ENCODE measurements at places on chromosomes 6 and 20.

DNA sequence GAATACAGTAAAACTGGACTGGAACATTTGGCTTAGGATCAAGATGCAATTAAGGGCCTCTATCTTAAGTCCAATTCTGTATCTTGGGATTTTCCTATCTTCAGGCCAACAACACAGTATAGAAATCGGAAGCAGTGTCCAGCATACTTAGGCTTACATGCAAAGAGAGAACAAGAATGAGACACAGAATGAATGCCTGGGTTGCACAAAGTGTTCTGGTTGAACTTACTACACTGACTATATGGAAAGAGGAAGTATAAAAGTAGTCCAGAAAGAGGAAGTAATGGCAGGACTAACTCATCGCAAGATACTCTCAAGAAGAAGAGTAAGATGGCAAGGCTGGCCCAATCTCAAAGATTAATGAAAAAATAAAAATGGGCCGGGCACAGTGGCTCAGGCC lies 87.6 kb downstream of the BTBD9 start:
- DNase-seq: no peak

- peak; percentile 90 for DNase-seq
Measured at GRCh38 chr20:51529758-51530157, 12.8 kb downstream of the NFATC2 start.

- DNase-seq: no peak
Measured at GRCh38 chr20:36773107-36773596, 411 bp downstream of the DSN1 start.

DNA sequence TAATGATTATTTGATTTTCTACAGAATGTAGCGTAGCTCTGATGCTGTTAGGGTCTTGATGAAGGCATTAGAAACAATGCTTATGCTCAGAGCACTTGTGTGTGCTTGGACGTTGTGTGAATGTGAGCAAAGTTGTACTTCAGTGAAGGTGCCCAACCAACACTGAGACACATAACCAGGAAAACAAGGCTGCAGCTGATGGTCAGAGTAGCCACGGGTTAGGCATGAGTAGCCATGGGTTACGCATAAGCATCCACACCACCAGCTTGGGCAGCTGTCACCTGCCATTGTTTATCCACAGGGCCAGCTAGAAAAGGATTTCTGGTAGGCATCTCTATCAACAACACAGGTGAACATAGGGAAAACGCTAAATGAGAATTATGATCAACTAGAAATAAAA lies 326.6 kb downstream of the NRN1 start:
- DNase-seq: no peak

DNA sequence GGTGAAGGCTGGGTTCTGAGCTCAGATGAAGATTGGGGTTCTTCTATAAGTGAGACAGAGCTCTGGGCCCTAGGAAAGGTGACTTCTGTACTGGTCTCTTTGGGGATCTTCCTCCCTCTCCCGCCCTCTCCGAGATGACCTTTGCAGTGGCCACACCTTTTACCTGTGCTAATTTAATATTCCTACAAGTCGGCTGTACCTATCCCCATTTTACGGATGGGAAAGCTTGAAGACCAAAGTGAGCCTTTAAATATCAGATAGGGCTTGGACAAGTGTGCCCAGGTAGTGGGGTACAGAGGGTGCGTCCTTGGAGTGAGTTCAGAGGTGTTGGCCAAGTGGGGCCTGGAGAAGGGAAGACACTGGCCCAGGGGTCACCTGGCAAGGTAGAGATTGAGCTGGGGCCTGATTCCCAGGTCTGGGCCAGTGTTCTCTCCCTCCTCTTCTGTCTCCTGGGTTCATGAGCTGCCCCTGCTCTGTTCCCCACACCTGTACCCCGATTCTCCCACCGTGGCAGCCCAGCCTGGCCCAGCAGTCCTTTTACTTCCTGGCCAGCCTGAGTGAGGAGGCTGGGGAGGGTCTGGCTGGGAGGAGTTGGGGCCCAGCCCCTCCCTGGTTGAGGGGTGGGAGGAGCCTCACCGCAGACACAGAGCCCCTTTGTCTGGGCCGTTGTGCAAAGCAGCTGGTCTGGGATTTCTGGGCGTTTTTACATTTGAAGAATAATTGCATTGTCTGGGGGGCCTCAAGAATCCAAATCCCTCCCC lies 152.1 kb upstream of the RNF24 start:
- no peak for DNase-seq

DNA sequence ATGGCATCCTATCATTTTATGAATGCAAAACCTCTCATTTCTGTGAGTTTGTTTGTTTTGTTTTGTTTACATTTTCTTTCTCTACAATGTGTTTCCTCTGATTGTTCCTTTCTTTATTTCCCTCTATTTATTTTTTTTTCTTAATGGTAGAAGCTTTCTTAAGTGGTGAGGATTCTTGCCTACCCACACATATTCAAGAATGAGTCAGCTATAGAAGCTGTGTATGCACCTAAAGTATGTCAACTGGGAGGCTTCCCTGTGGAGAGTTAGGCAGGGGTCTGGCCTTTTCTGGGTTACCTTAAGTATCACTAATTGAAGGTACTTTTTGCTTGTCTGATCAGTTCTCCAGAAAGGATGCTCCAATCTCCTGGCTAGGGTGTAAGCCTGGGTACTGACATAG lies 354.0 kb downstream of the ESR1 start:
- DNase-seq: no peak

- DNase-seq: no peak
Measured at GRCh38 chr6:164378330-164378729, 931.1 kb downstream of the C6orf118 start.

DNA sequence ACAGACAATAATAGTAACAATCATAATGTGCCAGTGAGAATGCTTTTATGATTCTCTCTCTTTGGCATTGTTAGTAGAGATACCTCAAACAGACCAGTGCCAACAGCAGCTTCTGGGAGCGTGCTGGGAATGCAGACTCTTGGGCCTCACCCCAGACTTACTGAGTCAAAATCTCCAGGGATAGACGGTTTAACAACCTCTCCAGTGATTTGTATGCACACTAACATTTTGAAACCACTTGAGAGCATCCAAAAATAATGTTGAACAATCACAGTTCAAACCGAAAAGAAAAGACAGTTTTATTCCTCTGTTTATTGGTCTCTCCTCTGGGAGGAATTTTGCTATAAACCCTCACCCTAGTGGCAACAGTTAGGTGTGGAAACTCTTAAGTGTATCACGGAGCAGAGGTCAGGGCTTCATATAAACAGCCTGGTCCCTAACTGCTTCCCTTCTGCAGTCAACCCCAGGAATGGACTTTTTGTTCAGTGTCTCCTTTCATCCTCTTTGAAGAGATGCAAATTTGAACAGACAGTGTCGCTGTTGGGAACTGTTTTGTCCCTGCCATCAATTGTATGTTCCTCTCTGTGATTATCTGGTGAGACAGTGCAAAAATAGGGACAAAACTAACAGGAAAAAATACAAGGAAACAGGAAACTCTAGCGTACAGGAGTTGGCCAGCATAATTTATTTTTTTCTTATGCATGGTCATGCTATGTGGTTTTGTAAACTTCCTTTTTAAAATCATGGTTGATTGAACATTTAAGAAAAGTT lies 162.4 kb upstream of the BTBD3 start:
- DNase-seq: no peak

DNA sequence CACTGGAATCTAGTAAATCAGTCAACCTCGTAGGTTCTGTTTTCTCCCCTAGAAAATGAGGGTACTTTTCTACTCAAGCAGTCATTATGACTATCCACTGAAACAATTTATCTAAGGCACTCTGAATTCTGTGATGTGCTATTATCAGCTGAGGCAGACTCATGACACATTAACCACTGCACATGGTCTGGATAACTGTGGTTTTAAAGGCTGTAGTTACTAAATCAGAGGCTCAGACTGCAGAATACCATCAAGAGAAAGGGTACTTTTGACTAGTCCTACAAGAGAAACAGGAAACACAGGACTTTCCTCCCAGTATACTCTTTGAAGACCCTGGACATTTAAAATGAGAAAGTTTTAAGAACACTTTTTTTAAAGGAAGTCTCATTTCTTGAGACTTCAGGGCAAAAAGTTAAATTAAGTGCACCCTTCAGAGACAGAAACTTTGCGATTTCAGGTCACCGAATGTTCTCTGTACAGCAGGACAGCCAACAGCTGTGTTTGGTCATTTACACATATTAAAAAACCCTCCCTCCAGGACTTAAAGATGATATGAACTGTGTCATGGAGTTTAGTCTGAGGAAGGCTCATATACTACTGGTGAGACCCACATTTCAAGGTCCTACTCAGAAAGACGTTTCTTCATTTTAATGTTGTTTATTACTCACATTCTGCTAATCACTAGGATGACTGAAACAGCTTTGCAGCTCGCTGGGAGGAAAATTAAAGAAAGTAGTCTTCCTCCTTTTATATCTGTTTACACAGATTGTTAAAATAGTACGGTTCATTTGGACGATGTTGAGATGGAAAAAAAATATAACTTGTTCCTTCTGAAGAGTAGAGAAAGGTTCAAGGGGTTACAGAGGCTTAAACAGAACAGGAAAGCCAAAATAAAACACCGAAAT lies 19.9 kb downstream of the ATXN1 start:
- DNase-seq: no peak

DNA sequence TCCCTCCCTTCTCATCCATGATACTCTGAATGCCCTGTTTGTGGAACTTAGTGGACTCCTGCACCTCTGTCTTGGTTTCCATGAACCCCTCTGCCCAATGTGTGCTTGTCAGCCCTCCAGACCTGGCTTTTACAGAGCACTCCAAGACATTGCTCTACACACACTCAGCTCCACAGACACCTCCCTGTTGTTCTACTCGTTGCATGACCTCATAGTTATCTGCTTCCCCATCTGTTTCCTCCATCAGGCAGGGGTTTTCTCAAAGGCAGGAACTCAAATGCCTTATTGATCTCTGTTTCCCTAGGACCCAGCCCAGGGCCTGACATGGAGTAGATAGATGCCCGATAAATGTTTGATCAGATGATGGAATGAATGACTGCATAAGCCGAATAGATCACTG lies 13.3 kb downstream of the PLCG1 start:
- no peak for DNase-seq

- DNase-seq: no peak
Measured at GRCh38 chr6:157996918-157997702, 15.4 kb downstream of the SYNJ2 start.

DNA sequence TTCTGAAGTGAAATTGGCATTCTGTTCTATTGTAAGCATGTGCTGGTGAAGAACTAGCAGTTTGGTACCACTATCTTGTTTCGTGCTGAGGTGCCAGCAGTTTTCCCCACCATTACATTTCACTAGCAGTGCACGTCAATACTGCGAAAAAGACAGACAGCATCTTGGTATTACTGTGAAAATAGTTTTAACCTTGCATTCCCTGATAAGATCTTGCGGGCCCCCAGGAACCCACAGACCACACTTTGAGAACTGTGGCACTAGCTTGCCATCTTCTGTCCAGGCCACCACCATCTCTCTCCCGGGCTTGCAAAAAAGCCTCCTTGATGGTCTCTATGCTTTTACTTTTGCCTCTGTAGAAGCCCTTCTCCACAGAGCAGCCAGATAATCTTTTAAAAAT lies 185.7 kb downstream of the BACH2 start:
- DNase-seq: peak; percentile 78

DNA sequence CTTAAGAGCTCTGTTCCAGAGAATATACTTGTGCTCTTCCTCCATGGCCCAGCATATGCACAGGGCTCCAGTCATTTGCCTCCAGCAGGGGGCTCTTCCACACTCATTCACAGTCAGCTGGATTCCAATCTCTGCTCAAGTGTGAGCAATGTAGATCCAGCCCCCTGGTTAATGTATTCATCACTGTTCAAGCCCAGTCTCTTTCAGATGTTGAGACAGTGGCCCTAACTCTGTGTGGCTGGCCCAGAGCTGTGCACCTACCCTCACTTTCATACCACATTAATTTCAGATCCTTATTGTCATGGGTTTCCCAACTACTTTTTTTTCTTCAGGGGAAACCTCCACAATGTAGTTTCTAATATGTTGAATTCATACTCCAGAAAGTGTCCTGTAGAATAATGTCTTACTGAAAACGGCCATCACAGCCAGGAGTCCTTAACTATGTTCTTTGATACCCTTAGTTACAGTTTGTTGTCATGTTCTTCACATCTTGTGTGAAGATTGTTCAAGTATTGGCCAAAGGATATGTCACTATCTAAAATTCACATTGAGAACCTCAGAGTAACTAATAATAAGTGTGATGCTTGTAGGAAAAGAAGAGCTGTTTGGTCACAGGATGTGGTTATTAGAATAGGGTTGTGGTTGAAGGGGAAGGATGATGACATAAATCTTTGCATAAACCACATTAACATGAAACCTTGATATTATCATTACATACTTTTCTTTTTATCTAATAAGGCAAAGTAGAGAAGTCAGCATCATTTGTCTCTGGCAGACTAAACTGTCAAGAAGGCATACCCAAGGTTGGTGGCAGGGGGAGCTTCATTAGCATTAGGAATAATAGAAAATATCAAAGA lies 14.4 kb upstream of the HLA-DQA1 start:
- peak; percentile 57 for DNase-seq

DNA sequence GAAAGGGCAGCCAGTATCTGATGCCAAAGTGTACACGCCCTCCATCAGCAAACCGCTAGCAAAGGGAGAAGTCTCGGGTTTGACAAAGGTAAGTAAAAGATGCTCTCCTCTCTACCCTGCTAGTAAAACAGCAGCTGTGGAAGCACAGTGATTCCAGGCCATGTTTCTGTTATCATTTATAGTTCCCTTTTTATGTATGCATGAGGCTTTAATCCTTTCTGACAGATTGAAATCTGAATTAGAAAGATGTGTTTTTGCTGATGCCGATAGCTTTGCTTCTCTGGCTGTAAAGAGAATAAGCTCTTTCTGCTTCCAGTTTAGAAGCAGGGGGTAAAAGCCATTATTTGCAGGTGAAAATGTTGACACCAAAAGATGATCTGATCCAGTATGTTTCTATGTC lies 392.4 kb upstream of the SOX4 start:
- DNase-seq: no peak

DNA sequence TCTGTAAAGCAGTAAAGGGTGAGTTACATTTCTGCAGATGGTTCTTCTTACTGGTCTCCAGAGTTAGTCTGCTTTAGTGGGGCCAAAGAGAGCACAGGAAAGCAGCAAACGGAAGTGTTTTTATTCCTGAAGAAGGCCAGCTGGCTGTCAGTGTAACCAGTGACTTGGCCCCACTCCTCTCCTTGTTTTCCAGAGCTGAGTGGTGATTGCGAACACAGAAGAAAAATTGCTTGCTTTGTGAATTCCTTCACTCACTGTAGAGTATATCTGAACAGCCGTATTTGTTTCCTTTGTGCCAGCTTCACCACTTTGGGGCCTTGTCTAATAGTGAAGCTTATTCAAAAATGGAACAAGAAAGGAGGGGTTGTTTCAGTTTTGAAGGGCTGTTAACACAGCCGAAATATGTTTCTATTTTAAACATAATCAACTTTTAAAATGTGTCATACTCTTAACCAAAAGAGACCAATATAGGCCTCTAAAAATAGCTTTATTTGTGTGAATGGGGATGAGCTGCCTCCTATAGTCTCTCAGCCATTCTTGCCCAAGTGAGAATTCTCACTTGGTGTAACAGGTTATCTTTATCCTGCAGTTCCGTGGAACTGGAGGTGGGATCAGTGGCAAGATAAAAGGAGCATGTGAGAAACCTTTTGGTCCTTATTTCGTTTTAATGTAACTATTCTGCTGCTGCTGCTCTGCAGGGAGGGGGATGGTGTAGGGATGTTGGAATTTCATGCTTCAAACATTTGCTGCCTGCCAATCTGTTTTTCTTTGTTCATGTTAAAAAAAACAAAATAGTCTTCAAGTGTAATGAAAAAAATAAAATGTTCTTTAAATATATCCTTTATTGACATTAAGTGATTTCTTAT lies 37.8 kb downstream of the ZC2HC1B start:
- DNase-seq: no peak
